Left cardiac atrium (tissue), 4 donors: ENCODE measurements at places on chromosomes 5 and 9.

GRCh38 chr5:175443514-175444059 is 395 bp downstream of the DRD1 start:
- DNase-seq: no peak

DNA sequence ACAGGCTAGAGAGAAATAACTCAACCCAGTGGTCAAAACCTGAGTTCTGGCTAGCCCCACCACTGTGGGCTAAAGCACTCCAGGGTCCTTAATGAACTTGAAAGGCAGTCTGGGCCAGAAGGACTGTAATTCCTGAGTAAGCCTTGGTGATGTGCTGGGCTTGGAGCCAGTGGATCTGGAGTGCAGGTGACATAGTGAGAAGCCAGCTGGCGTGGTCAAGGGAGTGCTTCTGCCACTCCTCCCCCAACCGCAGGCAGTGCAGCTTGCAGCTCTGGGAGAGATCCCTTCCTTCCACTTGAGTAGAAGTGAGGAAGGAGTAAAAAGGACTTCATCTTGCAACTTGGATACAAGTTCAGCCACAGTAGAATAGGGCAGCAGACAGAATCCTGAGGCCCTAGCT is 424.0 kb downstream of the CDH18 start:
- DNase-seq: no peak

- no peak for DNase-seq
Observed at GRCh38 chr5:103475629-103476240, 86.9 kb downstream of the NUDT12 start.

DNA sequence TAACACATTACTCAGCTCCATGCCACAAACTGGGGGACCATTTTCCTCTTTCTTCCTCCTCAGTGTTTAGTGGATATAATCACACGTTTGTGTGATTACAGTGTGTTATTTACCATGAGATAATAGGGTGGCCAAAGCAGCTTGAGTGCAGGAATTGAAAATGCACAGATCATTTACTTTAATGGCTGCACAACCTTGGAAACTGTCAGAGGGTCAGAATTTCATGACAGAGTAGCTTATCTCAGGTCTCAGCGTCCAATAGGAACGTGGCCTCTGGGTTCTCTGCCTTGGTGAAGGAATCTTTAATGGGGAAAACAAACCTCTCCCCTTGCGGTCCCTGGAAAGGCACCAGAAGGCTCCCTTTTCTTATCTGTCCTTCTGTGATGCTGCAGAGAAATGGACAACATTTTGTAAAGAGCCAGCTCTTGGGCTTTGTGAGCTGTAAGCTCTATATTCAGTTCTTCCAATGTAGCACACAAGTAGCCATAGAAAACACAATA is 87.4 kb upstream of the CD180 start:
- DNase-seq: no peak

DNA sequence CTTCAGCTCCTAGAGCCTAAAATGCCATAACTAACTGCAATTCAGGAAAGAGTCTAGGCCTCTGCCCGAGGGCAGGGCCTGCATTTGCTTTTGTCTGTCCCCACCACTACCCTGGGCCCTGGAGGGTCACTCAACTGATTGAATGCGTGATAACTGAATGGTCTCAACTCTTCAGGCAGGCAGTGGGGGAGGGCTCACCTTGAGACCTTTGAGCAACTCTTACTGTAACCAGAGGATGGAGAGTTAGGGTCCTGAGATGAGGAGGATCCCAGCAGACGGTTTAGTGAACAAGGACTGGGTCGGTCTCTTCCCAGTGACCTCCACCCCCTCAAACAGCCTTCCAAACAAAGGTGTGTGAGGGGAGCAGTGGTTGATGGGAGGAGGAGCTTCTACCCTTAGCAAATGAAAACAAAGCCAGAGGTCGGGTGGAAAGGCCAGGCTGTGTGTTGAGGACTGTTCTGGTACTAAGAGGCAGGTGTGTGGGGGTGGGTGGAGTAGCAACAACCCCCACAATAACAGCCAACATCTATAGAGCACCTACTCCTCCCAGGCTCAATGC is 59.4 kb downstream of the CXXC5 start:
- no peak for DNase-seq
